ENCODE measurements at places on chromosomes 2 and 18.

GRCh38 chr2:175025946-175026345 lies 20.8 kb upstream of the CHN1 start:
- H3K4me1 ChIP-seq: no peaks in the 10 kb centered on the region
- H3K27me3 ChIP-seq: no peaks in the 10 kb centered on the region
- no peaks in the 10 kb centered on the region for H3K36me3 ChIP-seq
- no peak overlapping the region for H3K4me3 ChIP-seq

DNA sequence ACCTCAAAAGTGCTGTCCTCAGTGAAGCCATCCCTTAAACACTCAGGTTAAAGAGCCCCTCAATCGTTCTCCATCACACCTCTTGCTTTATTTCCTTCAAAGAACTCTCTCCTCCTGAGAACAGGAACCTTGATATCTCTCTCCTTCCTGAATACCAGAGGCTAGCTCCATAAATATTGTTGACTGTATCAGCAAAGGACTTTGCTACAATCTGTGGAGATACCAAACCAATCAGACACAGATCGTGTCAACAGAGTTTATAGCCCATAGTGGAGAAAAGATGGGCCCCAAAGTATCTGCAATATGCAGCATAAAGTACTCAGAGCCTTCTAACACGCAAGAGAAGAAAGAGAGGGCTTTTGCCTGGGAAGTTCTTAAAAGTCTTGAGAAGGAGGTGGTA lies 36.4 kb downstream of the PLEKHM3 start:
- no peak for DNase-seq
- no peaks in the 10 kb centered on the region for H3K4me1 ChIP-seq
- no peaks in the 10 kb centered on the region for H3K36me3 ChIP-seq
- H3K27ac ChIP-seq: no peak overlapping the region
- H3K27me3 ChIP-seq: no peaks in the 10 kb centered on the region

DNA sequence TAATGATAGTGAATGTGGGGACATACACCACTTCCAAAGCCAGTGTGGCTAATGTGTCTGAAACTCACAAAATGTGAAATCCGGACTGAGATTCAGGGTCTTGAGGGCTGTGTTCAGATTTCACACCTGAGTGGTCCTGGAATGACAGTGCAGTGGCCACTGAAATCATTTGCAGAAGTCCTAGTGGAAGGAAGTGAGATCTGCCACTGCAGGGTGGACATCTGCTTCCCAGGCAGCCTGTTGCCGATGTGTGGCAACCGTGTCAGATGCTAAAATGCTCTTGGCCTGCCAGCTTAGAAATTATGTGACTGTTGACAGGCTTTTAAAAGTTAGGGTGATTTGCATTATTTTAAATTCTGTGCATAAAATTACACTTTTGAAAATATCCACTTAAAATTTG lies 77.8 kb upstream of the TMEM200C start:
- H3K36me3 ChIP-seq: no peaks in the 10 kb centered on the region
- H3K27ac ChIP-seq: no peak overlapping the region

DNA sequence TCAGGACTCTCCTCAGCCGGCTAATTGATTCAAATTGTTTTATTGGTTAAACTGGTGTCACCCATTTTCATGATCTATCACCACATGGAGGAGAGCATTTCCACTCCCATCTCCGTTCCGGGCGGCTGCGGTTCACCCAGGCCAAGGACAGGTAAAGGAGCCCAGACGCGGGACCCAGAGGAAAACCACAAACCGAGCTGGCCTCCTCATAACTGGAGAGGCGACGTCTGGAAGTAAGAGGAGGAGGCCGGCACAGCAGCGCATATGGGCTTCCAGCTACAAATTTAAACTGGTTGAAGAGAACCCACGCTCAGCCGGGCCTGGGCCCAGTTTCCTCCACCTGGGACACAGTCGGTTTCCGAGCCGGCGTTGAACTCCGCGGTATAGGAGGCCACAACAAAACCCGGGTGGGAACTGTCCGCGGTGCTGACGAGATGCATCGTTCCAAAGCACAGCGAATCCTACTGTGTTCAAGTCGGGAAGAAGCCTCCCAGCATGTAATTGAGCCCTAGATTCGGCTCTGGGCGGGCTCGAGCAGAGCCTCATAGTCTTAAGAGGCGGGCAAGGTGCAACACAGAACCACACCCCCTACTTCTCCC lies 3.0 kb upstream of the SKOR2 start:
- peak; percentile 64 for DNase-seq
- H3K27me3 ChIP-seq: peaks cover 100% of the 10 kb centered on the region
- no peak overlapping the region for H3K27ac ChIP-seq
- no peak overlapping the region for H3K4me3 ChIP-seq
- no peaks in the 10 kb centered on the region for H3K4me1 ChIP-seq

- H3K36me3 ChIP-seq: no peaks in the 10 kb centered on the region
- no peak overlapping the region for H3K4me3 ChIP-seq
- H3K27me3 ChIP-seq: no peaks in the 10 kb centered on the region
- no peak overlapping the region for H3K27ac ChIP-seq
- DNase-seq: no peak
- H3K4me1 ChIP-seq: no peaks in the 10 kb centered on the region
These were observed 289.3 kb downstream of the FSIP2 start for GRCh38 chr2:186027922-186028321.

DNA sequence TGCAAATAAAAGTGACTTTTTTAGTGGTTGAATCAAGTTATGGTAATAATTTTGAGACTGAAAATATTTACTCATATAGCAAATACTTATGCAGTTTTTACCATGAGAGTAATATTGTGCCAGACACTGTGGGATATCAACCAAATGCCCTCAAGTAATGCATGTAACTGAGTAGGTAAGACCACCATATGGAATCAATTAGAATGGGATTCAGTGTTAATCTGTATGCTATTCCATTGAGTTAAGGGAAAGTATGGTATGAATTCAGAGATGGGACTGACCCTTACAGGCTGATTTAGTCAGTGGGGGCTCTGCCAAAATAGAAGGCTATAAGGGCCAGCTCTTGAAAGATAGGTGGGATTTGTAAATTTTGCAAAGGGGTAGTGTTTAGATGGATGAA lies 131.6 kb downstream of the CCDC85A start:
- no peaks in the 10 kb centered on the region for H3K4me1 ChIP-seq
- no peak for DNase-seq

- H3K4me3 ChIP-seq: no peak overlapping the region
- DNase-seq: no peak
- no peaks in the 10 kb centered on the region for H3K27me3 ChIP-seq
- H3K36me3 ChIP-seq: no peaks in the 10 kb centered on the region
- no peak overlapping the region for H3K27ac ChIP-seq
These were observed 60.6 kb downstream of the PTPN4 start for GRCh38 chr2:119820275-119820674.

- no peaks in the 10 kb centered on the region for H3K36me3 ChIP-seq
- no peaks in the 10 kb centered on the region for H3K27me3 ChIP-seq
- H3K27ac ChIP-seq: no peak overlapping the region
These were observed 27.0 kb downstream of the LDLRAD4 start for GRCh38 chr18:13245481-13246000.

- no peaks in the 10 kb centered on the region for H3K36me3 ChIP-seq
- no peaks in the 10 kb centered on the region for H3K4me1 ChIP-seq
- DNase-seq: no peak
These were observed 47.8 kb downstream of the TMX3 start for GRCh38 chr18:68667121-68667520.

- no peaks in the 10 kb centered on the region for H3K4me1 ChIP-seq
- H3K4me3 ChIP-seq: no peak overlapping the region
- H3K27me3 ChIP-seq: no peaks in the 10 kb centered on the region
- peaks cover 78% of the 10 kb centered on the region for H3K36me3 ChIP-seq
- no peak overlapping the region for H3K27ac ChIP-seq
These were observed 32.7 kb downstream of the COX7A2L start for GRCh38 chr2:42328148-42328833.

DNA sequence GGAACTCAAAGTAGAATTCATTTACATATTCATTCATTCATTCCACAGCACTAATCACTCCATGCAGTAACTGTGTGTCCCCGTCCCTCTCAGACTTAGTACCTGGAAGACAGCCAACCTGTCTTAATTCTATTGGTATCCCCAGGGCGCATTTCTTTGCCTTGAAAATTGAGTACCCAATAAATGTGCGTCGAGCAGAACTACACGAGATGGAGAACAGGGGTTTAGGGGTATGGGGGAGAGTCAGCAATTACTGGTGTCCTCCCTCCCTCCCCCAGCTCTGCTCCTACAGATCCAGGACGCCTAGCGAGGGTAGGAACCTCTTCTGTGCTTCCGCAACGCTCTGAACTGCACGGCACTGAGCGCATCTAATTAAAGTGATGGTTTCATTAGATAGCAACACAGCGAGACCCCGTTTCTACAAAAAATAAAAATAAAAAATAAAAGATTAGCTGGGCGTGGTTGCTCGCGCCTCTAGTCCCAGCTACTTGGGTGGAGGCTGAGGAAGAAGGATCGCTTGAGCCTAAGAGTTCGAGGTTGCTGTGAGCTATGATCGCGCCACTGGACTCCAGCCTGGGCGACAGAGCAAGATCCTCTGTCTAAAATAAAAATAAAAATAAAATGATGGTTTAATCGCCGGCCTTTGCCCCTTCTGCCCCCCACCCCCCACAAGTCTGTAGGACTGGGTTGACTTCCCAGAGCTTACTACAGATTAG lies 614 bp upstream of the FKBP1B start:
- H3K36me3 ChIP-seq: no peaks in the 10 kb centered on the region
- H3K27ac ChIP-seq: no peak overlapping the region
- peaks cover 5% of the 10 kb centered on the region for H3K4me1 ChIP-seq
- H3K4me3 ChIP-seq: peak overlapping the region; percentile 77
- H3K27me3 ChIP-seq: no peaks in the 10 kb centered on the region
- no peak for DNase-seq

GRCh38 chr2:51920509-51920908 lies 888.6 kb upstream of the NRXN1 start:
- no peak overlapping the region for H3K4me3 ChIP-seq
- no peaks in the 10 kb centered on the region for H3K27me3 ChIP-seq
- no peaks in the 10 kb centered on the region for H3K4me1 ChIP-seq
- no peak for DNase-seq

- no peaks in the 10 kb centered on the region for H3K27me3 ChIP-seq
- no peaks in the 10 kb centered on the region for H3K36me3 ChIP-seq
- no peak for DNase-seq
These were observed 99.6 kb upstream of the CSRNP3 start for GRCh38 chr2:165369898-165370296.

- H3K27me3 ChIP-seq: no peaks in the 10 kb centered on the region
- no peaks in the 10 kb centered on the region for H3K36me3 ChIP-seq
These were observed 42.8 kb downstream of the CCDC102B start for GRCh38 chr18:68840554-68841263.

DNA sequence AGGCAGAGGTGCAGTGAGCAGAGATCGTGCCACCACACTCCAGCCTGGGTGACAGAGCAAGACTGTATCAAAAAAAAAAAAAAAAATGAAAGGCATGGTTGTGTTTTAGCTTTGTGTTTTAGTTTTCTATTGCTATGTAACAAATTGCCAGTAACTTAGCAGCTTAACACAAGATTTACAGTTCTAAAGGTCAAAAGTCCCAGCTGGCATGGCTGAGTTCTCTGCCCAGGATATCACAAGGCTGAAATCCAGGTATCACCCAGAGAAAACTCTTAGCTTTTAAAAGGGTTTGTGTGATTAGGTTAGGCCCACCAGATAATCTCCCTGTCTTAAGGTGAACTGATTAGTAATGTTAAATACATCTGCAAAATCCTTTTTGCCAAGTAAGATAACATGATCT lies 107.7 kb upstream of the YPEL5 start:
- no peak for DNase-seq
- no peak overlapping the region for H3K4me3 ChIP-seq
- no peaks in the 10 kb centered on the region for H3K4me1 ChIP-seq
- H3K27ac ChIP-seq: no peak overlapping the region

GRCh38 chr18:37335409-37335736 lies 230.2 kb downstream of the CELF4 start:
- no peak overlapping the region for H3K27ac ChIP-seq
- no peaks in the 10 kb centered on the region for H3K4me1 ChIP-seq
- H3K36me3 ChIP-seq: no peaks in the 10 kb centered on the region
- H3K4me3 ChIP-seq: no peak overlapping the region
- H3K27me3 ChIP-seq: no peaks in the 10 kb centered on the region
- DNase-seq: no peak

DNA sequence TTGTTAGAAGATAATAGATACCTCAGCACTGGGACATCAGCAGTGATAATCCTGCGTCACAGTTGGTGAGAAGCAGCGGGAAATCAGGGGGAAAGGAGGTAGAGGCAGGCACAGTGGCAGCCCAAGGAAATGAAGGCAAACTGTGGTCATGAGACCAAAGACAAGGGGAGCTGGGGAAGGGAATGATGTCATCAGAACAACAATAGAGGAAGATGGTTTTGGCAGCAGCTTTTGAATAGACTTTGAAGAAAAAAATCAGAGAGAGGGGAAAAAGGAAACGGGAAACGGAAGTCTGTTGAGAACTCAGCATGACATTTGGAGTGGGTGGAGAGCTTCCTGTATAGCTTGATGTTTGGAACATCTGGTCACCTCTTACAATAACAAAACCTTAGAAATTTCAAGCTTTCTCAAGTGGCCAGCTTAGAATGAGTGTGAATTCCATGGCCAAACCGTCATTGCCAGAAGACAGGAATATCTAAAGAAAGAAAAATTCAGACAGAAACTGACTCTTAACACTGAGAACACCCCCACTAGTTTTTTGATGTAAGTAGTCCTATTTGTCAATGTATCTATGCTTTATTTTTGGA lies 18.4 kb upstream of the YES1 start:
- H3K27me3 ChIP-seq: no peaks in the 10 kb centered on the region
- no peak for DNase-seq
- H3K4me1 ChIP-seq: peaks cover 4% of the 10 kb centered on the region
- no peak overlapping the region for H3K4me3 ChIP-seq
- no peaks in the 10 kb centered on the region for H3K36me3 ChIP-seq

- H3K27ac ChIP-seq: no peak overlapping the region
- no peak overlapping the region for H3K4me3 ChIP-seq
- H3K27me3 ChIP-seq: peaks cover 3% of the 10 kb centered on the region
- H3K4me1 ChIP-seq: no peaks in the 10 kb centered on the region
- no peaks in the 10 kb centered on the region for H3K36me3 ChIP-seq
These were observed 215.9 kb downstream of the SEPTIN10 start for GRCh38 chr2:109397893-109398292.

- H3K4me1 ChIP-seq: no peaks in the 10 kb centered on the region
- no peaks in the 10 kb centered on the region for H3K27me3 ChIP-seq
- no peak for DNase-seq
- no peak overlapping the region for H3K27ac ChIP-seq
These were observed 154.3 kb downstream of the NDUFA10 start for GRCh38 chr2:239870863-239871262.

- no peaks in the 10 kb centered on the region for H3K36me3 ChIP-seq
- no peak overlapping the region for H3K4me3 ChIP-seq
These were observed 72.3 kb downstream of the MDH1 start for GRCh38 chr2:63661076-63661475.

GRCh38 chr2:17621781-17622180 lies 81.3 kb downstream of the VSNL1 start:
- DNase-seq: no peak
- H3K27ac ChIP-seq: no peak overlapping the region
- no peaks in the 10 kb centered on the region for H3K4me1 ChIP-seq
- H3K4me3 ChIP-seq: no peak overlapping the region
- no peaks in the 10 kb centered on the region for H3K36me3 ChIP-seq

Measured in cardiac muscle cell (in vitro differentiated cells and primary cell).